ENCODE measurements at places on chromosomes 3 and 15.

DNA sequence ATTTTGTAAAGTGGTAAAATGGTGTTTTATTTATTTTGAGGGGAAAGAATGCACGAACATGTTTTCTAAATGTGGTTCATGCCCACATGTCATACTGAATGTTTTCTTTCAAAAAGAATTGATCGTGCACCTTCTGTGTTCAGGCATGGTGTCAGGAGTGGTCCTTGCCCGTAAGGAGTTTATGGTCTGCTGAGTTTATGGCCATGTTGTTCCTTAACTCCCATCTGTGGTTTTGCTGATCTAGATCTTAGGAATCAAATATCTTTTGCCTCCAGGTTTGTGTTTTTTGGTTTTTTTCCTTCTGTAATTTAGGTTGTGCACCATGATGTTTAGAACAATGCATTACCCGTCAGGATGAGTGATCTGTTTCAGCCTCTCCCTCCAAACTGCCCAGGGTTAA lies 304.4 kb upstream of the NR2E3 start:
- DNase-seq = no peak

GRCh38 chr3:37905346-37905745 lies 43.7 kb downstream of the CTDSPL start:
- DNase-seq = no peak

DNA sequence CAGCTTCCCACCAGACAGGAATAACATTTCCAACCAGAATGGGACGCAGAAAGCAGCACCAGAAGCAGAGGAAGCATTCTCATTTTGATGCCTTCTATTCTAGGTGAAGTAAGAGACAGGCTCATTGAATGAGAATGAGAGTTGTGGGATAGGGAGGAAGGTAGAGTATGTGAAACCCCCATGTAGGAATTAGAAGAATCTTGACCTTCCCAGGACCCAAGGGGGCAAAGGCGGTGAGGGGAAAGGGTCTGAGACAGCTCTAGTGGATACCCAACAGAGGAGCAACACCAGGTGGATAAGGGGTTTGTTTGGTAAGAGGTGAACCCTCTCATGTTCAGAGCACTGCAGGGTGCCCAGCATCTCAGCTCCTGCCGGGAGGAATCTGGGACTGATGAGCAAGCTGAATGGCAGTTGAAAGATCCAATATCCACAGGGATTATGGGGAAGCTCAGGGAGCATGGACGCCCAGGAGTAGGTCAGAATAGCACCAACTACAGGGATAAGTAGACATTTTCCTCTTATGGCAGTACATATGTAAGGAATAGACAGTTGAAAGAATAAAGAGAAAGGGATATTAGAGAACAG lies 77.0 kb downstream of the PLCL2 start:
- no peak for DNase-seq

DNA sequence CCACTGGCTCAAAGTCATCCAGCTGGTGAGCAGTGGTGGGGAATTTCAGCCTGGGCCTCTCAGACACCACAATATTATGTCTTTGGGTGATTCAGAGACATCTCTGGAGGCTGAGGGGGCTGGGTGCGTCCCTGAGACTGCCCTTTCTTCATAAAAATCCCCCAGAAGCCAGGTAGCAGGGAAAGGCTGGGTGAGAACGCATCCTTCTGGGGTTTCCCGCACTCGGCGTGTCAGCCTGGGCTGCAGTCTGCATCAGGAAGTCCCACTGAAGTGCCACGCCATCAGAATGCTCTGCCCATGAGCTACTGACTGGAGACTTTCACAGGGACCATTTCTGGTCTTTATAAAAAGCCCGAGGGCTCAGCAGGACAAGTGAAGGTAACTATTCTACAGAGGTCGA lies 148.8 kb upstream of the SLC6A11 start:
- DNase-seq = no peak

GRCh38 chr15:80242132-80242769 lies 9.8 kb downstream of the CTXND1 start:
- no peak for DNase-seq

GRCh38 chr3:121757087-121757811 lies 7.7 kb upstream of the GOLGB1 start:
- no peak for DNase-seq

- no peak for DNase-seq
These were observed 96.0 kb upstream of the CCDC80 start for GRCh38 chr3:112736805-112737566.

GRCh38 chr3:83226751-83227150 lies 1465.3 kb upstream of the GBE1 start:
- no peak for DNase-seq

DNA sequence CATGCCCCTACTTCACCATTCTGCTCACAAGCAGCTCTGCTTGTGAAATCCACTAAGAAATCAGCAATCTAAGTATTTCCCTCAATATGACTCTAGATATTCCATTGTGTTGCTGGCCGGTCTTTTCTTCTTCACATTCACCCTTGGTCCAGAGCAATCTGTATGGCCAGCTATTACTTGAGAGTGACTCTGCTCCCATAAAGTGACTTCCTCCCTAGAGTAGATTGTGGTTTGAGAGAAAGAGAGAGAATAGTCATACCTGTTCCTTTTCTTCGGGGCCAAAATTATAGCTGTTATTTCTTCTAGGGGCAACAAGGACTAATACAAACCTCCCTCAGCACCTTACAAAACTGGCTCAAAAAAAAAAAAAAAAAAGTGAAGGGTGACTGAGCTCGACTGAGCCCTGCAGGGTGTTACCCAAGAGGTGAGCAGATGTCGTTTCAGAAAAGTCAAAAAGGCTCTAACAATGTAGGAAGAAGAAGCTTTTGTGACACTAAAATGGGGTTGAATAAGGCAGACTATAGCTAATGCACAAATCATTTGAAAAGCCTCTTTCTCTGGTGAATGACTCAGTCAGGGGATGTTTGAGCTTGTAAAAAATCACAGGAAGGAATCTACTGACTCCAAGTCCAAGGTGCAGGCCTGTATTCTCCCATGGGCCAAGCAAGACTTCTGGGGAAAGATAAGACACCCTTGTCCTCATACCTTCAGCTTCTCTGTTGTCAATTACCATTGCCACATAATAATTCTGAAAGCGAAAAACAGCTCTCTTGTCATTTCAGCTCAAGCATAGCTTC lies 161.0 kb upstream of the SLC24A5 start:
- no peak for DNase-seq

DNA sequence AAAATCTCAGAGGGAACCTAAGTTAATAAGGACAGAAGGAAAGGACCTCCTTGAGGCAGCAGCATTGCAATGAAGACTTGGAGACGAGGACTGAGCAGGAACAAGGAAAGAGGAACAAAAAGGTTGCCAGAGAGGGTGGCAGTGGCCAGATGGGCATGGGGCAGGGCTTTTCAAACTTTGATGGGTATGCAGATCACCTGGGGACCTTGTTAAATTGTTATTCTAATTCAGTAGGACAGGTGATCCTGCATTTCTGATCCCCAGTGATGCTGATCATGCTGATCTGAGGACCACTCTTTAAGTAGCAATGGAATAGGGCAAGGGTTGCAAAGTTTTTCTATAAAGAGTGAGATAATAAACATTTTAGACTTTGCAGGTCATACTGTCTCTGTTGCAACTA lies 11.1 kb downstream of the COL6A6 start:
- DNase-seq = no peak

- no peak for DNase-seq
These were observed 67.0 kb upstream of the ABHD2 start for GRCh38 chr15:89021224-89021623.

DNA sequence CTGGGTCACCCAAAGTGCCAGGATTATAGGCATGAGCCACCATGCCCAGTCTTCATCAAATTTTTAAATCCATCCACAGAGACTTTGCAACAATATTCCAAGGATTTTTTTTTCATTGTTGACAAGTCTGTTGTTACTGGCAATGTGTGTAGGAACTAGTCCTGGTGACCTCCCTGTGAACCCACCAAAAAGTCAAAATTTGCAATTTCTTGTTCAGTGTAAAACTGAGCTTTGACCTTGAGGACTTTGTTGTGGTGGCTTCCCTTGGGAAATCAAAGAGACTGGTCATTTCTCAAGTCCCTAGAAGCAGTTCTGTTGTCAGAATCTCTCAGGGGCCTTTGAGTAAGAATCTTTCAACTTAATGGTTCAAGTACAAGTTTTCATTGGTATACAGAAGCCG lies 36.9 kb upstream of the COL8A1 start:
- DNase-seq = no peak

- DNase-seq = no peak
These were observed 623.4 kb upstream of the SGO1 start for GRCh38 chr3:20809356-20809755.

DNA sequence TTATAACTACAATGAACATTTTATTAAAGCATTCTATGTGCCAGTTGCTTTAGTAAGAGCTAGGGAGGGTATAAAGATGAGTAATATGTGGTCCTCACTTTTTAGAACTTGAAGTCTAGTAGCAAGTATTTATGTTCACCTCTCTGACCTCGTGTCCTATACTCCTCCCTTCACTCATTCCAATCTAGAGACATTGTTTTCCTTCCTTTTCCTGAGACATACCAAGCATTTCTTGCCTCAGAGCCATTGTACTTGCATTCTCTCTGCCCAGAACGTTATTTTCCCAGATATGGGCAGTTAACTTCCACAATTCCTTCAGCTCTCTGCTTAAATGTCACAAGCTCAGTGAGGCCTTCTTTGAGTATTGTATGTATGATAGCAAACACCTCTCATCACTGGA lies 408.6 kb downstream of the PDCD6IP start:
- DNase-seq = no peak

GRCh38 chr3:46479696-46480095 lies 15.0 kb upstream of the LTF start:
- DNase-seq = no peak

DNA sequence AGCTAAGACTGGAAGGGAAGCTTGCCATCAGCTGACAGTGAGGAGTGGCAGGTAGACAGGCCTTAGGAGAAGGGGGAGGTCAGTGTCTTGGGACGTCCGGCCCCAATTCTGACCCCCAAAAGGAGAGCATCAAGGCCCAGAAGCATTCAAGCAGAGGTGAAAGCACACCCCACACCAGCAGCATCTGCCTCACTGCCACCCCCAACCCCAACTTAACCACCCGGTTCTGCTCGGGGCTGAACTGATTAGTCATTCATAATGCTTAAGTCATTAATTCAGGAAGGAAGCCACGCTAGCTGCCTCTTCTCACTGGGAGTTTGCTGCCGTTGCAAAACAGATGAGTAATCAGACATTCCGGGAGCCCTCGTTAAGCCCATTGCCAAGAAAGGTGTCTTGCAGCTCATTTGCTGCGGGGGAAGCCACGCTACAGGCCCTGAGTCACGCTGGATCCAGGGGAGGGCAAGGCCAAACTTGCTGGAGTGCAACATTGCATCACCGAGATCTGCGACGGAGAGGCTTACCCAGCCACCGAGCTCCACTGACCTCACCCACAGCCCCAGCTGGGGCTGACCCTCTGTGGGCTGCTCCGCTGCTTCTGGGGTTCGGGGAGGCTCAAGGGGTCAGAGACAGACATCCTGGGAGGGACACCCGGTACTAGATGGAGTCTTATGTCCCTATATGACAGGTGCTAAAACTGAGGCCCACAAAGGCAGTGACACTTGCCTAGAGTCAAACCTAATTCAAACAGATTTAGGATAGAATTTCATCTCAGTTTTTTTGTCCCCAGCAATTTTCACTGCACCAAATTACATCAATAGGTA lies 46.4 kb upstream of the HES1 start:
- peak; percentile 79 for DNase-seq

DNA sequence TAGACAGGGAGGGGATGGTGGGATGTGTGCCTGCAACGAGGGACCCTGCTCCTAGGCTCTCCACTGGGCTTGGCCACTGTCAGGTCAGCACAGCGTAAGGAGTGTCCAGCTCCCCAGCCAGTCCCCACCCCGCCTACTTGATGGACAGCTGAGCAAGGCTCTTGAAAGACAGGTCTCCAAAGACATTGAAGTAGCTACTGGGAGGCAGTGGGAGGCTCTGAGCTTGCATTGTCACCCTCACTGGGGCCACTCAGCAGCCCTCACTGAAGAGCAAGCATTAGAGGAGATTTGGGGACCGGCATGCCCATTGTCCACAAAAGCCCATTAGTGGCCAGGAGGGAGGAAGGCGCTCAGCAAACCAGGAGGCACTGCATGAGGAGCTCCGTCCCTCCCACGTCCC lies 146.5 kb downstream of the MEGF11 start:
- no peak for DNase-seq

DNA sequence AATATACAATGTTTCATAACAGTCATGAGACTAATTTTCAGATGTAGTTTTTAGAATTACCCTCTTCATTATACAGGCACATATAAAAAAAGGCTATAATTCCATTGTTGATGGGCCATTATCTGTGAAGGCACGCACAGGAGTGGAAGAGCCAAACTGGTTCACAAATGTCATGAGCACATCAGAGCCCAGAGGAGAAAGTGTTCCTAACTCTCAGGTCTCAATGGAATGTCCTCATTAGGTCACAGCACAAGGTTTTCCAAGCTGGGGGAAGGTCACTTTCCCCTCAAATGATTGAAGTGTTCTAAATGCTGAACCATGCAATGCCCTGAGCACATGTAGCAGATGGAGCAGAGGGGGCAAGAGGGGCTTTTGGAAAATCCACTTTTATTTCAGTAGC lies 41.2 kb downstream of the GJD2 start:
- no peak for DNase-seq

DNA sequence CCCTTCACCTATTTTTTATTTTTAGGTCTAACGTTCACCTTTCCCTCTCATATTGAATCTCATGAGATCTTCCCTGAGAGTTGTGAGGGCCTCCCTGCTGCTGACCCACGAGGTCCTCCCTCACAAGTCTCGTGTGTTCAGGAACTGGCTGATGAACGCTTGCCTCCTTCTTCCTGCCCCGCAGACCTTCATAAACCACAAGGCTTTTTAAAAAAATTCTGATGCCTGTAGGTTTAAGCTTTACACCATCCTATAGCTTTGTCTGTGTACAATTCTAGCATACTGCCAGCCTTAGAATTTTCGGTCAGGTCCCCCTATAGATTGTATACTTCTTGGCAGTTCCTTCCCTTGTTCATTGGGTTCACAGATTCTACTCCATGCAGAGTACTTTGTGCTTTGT lies 50.5 kb downstream of the CHST2 start:
- no peak for DNase-seq

DNA sequence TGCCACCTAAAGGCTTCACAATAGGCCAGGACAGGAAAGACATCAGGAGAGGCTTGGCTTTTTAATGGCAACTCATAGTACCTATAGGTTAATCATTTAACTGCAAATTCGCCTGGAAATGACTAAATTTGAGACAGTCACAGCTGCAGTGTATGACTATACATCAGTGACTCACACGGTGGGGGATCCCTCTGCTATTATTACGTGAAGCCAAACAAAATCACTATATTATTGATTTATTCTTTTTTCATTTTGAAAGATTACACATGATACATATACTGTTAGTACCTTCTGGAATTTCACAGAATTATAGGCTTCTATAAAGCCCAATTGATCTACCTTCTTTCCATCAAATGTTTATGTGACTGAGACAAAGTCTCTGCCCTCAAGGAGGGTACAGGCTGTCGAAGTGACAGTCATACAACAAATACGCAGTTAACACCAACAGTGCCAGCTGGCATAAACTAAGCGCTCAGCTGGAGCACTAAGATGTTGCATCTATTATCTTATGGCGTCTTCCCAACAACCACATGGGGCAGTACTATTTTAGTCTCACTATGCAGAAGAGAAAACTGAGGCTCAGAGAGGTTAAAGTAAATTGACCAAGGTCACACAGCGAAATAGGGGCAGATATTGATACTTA lies 82.0 kb upstream of the LMOD3 start:
- no peak for DNase-seq

All from 8988T (cell line).